ENCODE measurements at places on chromosomes 3 and 15.

GRCh38 chr3:55721716-55722484 lies 234.8 kb upstream of the WNT5A start:
- peak; percentile 22 for DNase-seq

GRCh38 chr3:71128961-71129360 lies 454.6 kb downstream of the FOXP1 start:
- DNase-seq: peak; percentile 6

DNA sequence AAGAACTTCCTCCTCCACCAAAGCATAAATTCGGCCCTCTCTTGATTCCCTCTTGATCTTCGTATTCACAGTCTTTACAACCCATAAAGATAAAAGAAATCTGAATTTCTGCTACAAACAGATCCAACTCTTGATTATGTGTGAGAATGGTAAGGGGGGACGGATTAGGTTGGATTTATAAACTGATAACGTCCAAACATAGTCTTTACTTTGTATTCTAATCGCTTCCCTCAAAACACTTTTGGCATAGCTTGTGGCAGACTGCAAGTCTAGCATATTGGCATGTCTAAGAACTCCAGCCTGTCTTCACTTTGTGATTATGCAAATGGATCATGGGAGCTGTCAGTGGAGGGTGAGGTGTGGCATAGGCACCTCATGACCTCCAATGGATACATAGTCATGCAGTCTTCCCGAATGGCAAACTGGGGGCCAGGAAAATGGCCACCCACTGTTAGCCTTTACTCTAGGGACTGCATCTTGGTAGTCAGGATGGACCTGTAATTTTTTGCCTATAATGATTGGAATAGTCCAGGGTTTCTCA lies 24.3 kb upstream of the GPR171 start:
- DNase-seq: peak; percentile 59

DNA sequence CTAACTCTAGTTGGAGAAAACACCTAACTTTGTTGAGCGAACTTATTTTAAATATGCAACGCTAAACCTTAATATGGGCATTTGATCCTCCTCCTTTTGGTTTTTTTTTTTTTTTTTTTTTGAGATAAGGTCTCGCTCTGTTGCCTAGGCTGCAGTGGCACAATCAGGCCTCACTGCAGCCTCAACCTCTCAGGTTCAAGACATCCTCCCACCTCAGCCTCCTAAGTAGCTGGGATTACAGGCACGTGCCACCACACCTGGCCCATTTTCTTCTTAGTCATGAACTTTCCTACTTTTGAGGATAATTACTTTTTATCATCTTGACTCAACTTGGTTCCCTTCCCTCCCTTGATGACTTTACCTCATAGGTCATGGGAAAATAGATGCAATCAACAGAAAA lies 3.9 kb downstream of the NUSAP1 start:
- DNase-seq: no peak

DNA sequence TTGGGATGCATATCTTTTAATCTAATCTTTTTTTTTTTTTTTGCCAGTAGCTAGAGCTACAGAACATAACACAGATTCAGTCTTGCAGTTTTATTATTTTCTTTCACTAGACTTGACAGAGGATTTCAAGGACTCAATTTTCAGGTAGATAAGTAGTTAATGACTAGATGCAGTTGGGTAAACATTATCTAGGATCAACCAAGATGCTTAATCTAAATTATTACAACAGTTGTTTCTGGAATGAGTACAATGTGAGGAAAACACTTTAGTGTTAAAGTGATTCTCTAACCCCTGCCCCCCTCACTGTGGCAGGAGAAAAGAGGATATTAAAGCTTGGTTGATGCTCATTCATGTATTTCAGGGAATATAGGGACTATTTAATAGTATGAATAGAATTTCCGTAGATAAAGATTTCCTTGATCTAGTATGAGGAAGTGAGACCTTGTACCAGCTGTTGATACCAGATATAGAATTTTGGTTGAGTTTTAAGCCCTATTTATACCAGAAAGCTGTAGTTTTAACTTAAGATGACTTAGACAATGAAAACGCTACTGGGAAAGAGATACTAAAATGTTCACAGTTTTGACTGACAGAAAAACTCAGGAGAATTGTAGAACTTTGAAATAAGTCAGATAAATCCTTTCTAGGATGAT lies 389.0 kb upstream of the C2CD4B start:
- no peak for DNase-seq

All from inflammatory macrophage treated with lipopolysaccharide for 4 hours (primary cell).